SHP77 (cell line): ENCODE measurements at places on chromosomes 6 and 20.

- no peak for DNase-seq
Observed at GRCh38 chr6:118859517-118860064, 34.4 kb upstream of the ASF1A start.

DNA sequence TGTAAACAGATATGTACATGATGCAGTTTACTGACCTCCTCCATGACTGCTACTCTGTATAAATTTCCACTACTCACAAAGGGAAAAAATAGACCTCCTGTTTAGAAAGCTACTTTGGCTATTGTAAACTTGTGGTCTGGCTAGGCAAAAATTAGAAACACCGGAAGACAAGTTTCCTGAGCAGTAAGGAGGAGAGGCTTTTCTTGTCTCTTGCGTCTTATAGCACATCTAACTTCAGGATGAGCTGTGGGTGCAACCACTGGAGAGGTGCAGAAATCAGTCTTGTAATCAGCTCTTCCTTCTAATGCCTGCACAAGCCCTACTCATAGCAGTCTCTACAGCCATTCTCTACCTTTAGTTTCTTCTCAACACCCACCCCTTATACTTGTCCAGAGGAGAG, 296.5 kb upstream of the SLC35B3 start:
- DNase-seq = no peak

- DNase-seq = no peak
Observed at GRCh38 chr20:38804682-38805501, 605 bp upstream of the PPP1R16B start.

GRCh38 chr20:3106185-3106584, 21.7 kb upstream of the AVP start:
- no peak for DNase-seq

DNA sequence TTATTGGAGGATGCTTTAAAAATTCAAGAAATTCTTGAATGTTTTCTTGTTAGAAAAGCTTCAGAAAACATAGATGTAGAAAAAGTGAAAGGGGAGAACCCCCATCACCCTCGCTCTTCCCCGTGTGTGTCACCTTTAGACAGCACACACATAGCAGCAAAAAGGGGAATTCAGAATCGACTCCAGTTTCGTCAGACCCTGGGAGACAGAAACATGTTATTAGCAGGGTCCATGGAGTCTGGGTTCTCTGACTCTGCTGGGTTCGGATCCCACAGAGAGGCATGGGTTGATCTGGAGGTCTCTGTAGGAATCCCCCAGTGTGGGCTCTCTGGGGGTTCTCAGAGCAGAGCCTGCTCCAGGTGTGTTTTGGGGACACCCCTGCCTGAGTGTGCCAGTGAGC, 43.7 kb downstream of the ARHGAP40 start:
- no peak for DNase-seq

GRCh38 chr20:39248171-39248861, 286.2 kb downstream of the DHX35 start:
- DNase-seq = no peak

DNA sequence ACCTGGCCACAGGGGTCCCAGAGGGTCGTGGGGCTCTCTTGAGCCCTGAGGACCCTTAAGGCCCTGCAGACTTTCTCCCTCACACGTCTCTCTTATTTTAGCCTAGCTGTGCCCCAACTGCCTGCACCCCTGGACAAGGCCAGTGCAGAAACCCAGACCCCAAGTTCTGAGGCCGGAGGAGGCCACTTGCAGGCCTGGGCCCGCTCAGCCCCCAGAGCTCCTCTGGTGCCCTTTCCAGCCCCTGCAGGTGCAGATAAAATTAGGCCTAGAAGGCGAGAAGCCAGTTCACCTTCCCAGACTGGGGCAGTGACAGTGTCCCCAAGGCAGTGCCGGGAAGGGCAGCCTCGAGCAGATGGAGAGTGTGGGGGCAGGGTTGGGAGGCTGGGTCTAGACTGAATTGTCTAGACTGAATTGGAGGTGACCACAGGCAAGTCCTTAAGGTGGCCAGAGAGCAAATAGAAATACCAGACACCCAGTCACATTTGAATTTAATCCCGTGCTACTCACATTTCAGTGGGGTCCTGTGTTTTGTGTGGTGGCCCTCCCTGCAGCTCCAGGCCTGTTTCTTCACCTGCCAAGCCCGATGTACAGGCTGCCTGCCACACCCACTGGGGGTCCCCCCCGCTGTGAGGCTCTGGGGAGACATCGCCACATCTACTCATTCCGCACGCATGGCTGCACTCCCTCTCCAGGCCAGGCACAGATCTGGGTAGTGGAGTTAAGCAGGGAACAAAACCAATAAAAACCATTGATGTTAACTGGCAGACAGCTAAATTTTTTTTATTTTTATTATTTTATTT, 8.6 kb upstream of the IP6K3 start:
- DNase-seq = no peak

DNA sequence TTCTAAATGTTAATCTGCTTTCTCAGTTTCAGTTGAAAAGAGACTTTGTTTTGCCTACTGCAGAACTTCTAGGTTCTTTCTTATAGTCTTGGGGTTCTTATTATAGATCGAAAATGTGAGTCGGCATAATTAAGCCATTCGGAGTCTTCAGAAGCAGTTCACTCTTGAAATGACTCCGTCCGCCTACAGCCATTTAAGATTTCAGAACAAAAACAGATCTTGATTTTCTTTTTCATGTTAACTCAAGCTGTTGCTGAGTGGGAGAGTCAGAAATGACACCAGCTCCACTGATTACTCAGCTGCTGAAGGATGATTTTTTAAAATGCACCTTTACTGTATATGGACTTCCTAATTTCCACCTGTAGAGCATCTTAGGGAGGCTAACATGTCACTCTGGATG, 15.9 kb downstream of the PRDM1 start:
- DNase-seq = no peak

- DNase-seq = no peak
Observed at GRCh38 chr6:134535831-134536230, 217.9 kb upstream of the SGK1 start.

GRCh38 chr6:63571361-63572043, 778 bp upstream of the LOC128125822 start:
- peak; percentile 66 for DNase-seq

DNA sequence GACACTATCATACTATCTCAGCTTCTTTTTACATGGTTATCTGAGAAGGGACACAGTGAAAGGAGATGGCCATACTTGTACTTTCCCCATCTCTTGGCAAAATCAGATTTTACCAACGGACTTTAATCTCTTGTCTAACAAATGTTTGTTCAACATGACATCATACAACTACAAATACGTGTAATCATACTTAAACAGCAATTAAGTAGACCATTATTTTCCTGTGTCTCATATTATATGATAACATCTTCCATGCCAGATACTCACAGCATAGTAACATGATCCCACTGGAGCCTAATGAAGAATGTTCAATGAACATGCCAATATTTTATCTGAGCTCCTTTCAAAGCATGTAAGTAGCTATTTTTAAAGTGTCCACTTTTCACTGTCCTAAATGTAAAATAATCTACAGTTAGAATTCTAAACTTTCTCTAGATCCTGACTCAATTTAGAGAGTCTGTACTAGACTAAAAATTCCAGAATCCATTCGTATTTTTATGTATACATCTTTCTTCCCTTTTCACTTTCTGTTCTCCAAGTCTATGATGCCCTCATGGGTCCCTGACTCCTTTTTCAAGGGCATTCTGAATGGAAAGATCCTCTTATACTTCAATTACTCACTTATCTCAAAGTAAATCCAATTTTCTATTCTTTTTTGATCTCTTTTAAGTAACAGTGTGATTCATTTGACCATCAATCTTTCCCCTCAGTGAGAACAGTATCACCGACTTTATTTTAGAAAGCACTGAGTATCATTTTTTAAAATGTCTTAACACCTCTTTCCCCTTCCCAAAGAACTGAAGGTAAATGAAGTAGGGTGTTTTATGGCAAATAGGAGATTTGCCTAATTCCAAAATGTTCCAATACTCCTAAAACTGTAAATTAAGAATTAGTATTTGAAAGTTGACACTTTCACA, 133.5 kb downstream of the CDK19 start:
- DNase-seq = no peak

DNA sequence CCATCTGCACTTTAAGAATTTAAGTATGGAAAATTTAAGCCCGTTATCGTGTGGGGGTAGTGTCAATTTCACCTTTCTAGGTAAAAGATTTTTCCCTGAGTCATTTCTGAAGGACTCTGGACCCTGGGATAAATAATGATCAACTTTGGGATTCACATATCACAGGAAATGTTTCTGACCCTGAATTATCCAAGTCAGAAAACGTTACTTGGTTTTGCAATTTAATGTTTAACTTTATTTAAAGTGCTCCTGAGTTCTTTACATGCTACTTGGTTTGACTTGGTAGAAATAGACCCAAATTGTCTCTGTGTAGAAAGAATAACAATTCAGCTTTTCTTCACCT, 1.5 kb upstream of the SLC17A3 start:
- DNase-seq = no peak

DNA sequence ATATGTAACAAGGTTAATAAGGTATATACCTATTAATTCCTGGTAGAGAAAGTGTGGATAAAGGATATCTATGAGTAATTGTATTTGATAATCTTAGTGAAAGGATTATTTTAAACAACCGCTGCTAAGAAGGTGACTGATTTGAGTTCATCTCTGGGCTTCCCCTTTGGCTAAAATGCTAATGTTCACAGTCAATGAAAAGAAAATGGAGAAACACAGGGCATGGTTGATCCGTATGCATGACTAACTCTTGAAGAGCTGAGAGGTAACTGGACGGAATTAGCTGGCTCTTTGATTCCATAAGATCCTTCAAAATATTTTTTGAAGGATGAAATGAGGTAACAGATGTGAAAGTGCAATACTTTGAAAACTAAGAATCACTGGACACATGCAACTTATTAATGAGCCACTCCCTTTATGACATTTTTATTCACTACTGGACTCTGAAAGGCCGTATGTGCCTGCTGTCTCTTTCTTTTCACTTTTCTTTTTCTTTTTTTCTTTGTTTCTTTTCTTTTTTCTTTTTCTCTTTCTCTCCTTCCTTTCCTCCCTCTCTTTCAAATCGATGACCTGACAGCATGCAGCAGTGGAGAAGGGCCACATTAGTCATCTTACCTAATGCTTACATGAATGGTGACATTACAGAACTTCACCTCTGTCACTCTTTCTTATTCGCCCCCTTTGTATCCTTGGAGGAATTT, 464.6 kb downstream of the CDKAL1 start:
- DNase-seq = no peak

GRCh38 chr6:786946-787763, 94.2 kb upstream of the EXOC2 start:
- DNase-seq = no peak

GRCh38 chr20:24684421-24684871, 215.0 kb downstream of the SYNDIG1 start:
- no peak for DNase-seq

- no peak for DNase-seq
Observed at GRCh38 chr20:4957939-4958362, 43.4 kb downstream of the SLC23A2 start.

- DNase-seq = peak; percentile 41
Observed at GRCh38 chr6:142474531-142475289, 172.9 kb downstream of the ADGRG6 start.

GRCh38 chr6:16086965-16087364, 41.9 kb upstream of the MYLIP start:
- no peak for DNase-seq

DNA sequence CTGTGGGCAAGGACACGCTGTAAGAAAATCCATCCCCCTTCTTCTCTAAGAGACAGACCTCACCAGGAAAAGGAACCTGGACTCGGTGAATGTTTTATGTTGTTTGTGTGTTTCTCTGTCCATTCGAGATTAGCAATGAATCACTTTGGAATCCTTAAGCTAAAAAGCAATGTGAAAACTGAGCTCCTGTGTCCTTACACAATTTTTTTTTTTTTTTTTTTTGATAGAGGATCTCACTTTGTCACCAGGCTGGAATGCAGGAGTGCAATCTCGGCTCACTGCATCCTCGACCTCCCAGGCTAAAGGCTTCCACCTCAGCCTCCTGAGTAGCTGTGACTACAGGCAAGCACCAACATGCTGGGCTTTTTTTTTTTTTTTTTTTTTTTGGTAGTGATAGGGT, 32.1 kb downstream of the BFSP1 start:
- DNase-seq = no peak

DNA sequence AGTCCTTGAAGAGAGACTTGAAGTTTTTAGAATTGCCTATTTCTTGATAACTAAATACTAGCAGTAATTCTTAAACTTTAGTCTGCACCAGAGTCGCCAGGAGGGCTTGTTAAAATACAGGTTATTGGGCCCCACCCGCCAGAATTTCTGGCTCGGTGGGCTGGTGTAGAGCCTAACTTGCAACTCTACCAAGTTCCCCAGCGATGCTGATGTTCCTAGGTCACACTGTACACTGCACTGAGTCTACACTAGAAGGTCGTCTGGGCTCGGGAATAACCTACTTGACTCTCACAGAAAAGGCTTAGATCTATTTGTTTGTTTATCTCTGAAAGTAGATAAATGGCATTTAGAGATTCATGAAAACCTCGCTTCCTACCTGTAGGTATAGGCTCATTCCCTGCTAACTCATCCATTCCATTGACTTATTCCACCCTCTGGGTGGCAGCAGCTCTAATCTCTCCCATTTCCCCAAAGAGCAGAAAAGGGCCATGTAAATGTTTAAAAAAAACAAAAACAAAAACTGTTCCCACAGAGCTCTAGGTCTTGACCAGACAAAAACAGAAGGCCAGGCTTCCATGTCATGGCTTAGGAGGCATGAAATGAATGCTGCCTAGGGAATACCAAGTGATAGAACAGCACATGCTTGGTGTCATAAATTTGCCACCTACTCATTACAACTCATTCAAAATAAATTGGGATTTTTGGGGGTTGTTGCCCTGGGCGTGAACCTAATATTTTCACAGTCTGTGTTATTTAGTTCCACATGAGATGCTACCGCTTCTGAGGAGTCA, 292.1 kb downstream of the ADGB start:
- DNase-seq = no peak

DNA sequence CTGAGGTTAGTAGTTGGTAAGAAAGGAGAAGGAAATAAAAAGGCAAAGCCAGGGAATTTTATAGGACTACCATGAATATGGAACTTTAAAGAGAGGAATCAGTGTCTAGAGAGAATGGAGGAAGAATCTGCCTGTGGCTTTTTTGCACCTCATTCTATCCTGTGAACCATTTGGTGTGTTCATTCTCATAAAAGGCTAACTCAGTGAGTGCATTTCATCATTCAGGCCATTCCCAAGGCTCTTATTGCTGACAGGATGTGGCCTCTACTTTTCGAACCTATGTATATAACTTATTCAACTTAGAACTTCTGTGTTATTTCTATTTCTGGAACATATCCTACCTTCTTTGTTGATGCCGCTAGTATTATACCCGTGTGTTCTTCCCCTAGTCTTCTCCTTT, 27.1 kb downstream of the HSF2 start:
- no peak for DNase-seq

DNA sequence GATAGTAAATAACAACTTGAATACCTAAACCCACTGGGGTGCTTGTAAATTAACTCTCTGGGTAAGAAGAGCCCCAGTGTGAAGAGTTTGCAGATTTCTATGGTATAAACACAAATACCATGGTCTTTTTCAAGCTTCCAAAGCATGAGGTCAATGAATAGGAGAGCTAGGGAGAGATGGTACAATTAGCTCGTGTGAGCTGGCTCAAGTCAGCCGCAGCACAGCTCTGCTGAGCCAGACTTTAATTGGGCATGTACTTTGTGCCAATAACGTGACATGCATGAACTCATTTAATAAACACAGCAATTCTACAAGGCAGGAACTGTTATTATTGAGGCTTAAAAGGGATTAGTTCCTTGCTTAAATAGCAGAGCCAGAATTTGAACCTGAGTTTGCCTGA, 684.2 kb downstream of the KIF16B start:
- DNase-seq = no peak

GRCh38 chr6:139703780-139704179, 329.3 kb upstream of the CITED2 start:
- DNase-seq = no peak

- DNase-seq = no peak
Observed at GRCh38 chr6:56556751-56557540, 85.7 kb downstream of the DST start.
